Renal pelvis (tissue), 12 donors: ENCODE measurements at places on chromosomes 3 and 15. TPM values are rescaled to one million over a fixed set of nuclear protein-coding genes. Genes with fewer than 3 reads are reported as not detected.

DNA sequence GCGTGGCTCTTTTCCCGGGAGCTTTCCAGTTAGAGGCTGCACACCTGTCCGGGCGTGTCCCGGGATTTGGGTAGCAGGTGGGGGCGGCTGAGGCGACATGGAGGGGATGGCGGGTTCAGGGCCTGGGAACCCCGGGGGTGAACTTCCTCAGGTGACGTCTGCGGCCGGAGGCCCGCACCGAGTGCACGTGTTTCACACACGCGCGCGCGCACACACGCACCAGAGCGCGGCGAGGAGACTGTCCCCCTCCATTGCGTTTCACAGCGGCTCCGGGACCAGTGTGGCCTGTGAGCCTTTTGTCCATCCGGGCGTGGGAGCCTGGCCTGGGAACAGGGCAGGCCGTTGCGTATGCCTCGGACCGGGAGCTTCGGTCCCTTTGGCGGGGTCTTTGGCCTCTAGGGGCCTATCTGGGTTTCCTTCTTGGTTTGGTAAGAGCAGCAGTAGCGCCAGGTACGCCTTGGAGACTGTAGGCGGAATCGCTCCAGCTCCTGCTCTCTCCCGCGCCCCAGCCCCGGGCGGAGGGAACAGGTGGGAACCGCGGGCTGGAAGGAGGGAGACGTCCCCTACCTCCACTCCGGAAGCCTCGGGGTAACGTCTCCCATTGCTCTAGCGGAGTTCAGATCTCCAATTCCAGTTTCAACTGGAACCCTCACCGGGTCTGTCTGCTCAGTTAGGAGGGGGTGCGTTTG lies 220.0 kb downstream of the MEIS2 start:
- DNase-seq = no peak

GRCh38 chr3:31379598-31379997 lies 153.1 kb upstream of the STT3B start:
- DNase-seq = no peak

DNA sequence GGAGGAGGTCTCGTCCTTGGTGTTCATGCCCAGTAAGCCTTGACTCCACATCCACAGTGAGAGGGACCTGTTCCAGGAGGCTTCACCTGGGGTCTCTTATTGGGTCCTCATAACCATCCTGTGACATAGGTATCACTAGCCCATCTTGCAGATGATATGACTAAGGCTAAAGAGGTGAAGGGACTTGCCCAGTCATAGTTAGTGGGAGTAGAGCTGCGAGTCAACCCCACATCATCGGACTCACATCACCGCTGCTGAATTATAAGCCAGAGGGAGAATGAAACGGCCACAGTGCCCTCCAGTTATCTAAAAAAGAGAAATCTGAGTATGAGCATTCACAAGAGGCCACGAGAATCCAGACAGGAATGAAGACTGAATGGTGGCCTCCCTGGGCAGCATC lies 66.0 kb downstream of the MESD start:
- DNase-seq = no peak

DNA sequence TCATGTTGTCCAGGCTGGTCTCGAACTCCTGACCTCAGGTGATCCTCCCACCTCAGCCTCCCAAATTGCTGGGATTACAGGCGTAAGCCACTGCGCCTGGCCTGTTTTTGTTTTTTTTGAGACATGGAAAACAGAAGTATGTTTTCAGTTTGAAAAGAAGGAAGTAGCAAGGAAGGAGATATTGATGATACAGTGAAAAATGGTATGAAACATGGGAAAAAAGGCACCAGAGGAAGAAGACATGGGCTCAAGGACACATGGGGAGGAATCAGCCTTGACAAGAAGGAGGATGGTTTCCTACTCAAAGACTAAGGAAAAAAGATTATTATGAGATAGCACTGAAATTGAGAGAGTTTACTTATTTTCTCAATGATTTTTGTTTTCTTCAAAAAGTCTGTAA lies 30.7 kb downstream of the FMN1 start:
- no peak for DNase-seq

Gene MYZAP
- polyA plus RNA-seq = 6.5 TPM
